ENCODE measurements at places on chromosomes 1 and 21.

DNA sequence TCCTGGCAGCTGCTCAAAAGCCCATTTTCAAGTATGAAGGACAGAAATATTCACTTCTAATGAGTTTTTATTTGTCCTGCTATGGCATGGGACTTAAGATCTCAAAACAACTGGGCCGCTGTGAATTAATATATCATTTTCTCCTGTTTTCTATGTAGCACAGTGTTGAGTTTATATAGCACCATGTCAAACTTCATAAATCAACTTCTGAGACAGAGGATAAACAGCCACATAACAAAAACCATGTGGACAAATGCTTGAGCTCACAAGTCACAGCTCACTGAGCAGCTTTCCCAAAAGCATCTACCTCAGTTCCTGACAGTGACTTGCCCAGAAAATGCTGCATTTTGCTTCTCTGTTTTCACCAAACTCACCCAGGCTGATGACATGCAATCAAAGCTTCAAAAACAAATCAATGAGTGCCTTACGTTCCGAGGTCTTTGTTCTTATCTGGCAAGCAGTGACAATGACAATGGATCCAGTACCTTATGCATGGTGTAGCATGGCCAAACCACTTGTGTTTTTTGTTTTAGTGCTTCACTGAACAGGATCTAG lies 722.6 kb downstream of the LRRIQ3 start:
- DNase-seq = no peak

GRCh38 chr1:23100074-23100748 lies 68.4 kb downstream of the LUZP1 start:
- peak; percentile 69 for DNase-seq

DNA sequence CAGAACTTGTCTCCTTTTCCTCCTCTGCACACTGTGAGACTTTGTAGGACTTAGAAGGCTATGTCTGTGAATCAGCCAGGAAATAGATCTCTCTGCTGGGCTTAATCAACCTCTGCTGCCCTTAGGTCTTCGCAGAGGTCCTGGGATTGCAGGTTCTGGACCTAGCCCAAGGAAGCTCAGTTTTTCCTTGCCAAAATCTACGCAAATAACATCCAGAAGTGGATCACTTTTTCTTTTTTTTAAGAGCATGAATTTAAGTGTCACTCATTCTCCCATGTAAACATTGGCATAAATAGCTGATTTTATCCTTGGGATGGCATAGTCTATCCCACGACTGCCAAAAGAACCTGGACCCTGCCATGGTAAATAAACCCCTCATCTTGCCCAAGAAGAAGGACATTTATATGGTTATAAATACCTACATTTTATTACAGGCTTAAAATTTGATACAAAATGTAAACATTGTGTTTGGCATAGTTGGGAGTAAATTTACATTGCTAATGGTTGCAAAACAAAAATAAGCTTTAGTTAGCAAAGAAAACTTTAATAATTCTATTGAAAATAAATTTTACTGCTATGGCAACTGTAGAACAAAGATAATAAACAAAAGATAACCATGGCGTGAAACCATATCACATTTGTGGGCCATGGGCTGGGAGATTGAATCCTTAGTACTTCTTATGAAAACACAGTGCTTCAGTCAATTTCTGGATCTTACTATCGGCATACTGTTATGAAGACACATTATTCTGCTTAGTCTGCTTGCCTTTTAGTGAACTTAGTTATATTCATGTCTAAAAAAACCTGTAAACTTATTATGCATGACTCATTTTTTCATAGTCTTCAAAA lies 24.5 kb upstream of the DISC1 start:
- no peak for DNase-seq

- DNase-seq = no peak
These were observed at the start of gene CASP9 for GRCh38 chr1:15524021-15524282. Gene CASP9 (minus strand): TSS chr1:15524215. CDS start chr1:15524200, 15 bp downstream.

DNA sequence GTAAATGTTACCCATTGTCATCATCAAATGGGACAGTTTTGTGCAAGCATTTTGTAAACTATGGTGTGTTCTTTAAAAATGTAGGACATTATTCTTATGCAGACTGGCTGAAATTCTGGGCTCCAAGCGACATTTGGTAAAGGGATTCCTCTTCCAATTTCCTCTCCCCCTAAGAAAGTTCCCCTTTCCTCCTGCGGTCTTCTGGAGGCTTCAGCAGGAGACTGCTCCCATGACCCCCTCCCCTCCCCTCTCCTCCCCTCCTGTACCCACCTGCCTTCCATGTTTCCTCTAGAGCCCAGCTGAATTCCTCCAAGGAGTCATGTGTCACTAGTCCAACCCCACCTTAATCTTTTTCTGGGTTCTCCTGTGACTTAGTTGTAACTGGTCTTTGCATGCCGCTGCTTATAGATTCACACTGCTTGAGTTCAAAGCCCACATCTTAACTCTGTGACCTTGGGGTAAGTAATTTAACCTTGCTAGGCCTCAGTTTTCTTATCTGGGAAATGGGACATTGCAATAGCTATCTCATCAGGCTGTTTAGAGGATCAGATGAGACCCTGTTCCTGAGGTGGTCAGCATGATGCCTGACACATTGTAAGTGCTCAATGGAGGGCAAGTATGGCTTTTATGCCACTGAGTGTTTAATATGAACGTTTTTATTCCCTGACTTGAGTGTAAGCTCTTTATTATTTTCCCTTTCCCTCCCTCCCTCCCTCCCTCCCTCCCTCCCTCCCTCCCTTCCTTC lies 69.9 kb upstream of the WDR26 start:
- no peak for DNase-seq

DNA sequence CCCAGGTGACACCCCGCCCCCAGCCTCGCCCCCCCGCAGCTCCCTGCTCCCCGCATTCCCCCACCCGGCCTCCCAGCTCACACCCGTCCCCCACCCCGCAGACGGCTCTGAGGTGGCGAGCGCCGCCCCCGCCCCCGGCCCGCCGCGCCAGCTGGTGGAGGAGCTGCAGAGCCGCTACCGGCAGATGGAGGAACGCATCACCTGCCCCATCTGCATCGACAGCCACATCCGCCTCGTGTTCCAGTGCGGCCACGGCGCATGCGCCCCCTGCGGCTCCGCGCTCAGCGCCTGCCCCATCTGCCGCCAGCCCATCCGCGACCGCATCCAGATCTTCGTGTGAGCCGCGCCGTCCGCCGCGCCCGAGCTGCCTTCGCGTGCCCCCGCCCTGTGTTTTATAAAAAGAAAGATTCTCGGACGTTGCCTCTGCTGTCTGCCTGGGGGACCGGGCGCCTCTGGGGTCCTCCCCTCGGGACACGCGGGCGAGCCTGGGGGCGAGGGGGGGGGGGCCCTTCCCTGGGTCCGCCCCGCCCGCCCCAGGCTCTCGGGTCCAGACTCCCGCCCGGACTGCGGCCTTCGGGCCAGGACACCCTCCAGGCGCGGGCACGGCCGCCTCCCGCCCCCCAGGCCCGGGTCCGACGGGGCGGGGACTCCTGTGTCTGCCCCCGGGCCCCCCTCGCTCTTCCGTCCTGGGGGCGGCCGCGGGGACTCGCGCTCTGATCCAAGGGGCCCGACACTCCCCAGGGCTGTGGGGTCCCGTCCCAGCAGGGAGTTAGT lies 1.6 kb upstream of the MMP23B start:
- DNase-seq = peak; percentile 95

- no peak for DNase-seq
These were observed 94.3 kb downstream of the RNF220 start for GRCh38 chr1:44499306-44499705.

- no peak for DNase-seq
These were observed 930 bp downstream of the ARHGEF10L start for GRCh38 chr1:17540255-17541001.

DNA sequence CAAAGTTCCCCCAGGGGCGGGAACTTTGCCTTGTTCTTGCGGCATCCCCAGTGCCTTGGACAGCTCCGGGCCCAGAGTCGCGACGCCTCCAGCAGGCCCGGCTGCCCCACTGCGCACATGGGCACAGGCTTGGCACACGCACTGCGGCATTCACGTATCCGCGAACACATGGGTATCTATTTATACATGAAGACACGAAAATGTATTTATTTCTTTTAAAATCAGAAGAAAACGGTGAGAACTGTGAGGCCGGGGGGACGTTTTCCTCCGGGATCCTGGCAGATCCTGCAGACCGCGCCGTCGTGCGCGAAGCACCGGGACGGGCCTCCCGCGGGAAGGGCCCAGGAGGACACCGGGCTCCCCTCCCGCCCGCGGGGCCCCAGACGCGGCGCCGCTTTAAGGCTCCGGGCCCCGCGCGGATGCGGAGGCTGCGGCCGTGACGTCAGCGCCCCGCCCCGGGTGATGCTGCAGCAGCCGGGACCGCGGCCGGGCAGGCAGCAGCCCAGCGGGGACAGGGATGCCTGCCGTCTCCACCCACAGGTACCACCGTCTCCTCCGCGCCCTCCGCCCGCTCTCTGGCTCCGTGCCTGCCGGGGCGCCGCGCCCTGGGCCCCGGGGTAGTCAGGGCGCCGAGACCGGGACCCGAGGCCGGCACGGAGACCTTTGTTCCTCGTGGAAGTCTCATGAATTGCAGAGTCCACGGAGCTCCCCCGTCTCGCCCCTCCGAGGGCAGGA lies at the start of gene SLC45A1:
Gene SLC45A1 (plus strand): TSS at position 468 of the 735 bp plus-strand sequence. CDS start 6,216 bp downstream, outside the sequence.
- peak; percentile 85 for DNase-seq

DNA sequence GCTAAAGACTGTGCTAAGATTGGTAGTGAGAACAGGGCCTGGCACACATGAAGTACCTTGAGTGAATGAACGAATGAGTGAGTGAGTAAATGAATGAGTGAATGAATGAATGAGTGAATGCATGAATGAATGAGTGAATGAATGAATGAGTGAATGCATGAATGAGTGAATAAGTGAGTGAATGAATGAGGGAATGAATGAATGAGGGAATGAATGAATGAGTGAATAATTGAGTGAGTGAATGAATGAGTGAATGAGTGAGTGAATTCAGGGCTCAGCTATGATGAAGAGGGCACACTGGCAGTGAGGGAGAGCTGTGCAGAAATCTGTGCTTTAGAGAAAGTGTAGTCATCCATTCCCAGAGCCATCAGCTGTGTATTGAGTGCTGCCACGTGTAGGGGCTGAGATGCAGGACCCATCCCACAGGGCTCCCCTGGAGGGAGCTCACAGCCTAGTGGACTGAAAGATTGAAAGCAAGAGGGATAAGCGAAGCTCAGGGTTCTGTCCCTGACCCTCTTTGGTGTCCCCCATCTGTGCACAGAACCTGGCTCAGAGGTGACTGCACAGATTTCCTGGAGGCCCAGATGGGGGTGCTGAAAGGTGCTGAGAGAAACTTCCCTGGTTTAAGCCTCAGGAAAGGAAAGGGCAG lies 217.9 kb upstream of the VAMP3 start:
- DNase-seq = no peak

GRCh38 chr21:32338209-32338921 lies 39.7 kb downstream of the MRAP start:
- DNase-seq = no peak

- DNase-seq = no peak
These were observed 12.3 kb upstream of the SSR2 start for GRCh38 chr1:156033011-156033410.

DNA sequence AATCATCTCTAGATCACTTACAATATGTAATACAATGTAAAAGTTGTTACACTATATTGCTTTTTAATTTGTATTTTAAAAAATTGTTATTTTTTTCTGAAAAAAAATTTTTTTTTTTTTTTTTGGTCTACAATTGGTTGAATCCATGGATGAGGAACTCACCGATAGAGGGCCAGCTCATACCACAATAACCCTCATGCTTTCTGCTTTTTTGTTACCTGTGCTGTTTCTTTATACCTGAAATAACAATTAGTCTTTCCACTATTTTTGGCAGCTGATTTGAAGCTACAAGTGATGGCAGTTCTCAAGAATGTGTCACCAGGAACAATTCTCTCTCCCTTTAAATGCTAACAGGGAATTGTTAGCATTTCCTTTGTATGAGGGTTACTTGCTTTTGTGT lies 12.0 kb downstream of the SMG7 start:
- DNase-seq = no peak

DNA sequence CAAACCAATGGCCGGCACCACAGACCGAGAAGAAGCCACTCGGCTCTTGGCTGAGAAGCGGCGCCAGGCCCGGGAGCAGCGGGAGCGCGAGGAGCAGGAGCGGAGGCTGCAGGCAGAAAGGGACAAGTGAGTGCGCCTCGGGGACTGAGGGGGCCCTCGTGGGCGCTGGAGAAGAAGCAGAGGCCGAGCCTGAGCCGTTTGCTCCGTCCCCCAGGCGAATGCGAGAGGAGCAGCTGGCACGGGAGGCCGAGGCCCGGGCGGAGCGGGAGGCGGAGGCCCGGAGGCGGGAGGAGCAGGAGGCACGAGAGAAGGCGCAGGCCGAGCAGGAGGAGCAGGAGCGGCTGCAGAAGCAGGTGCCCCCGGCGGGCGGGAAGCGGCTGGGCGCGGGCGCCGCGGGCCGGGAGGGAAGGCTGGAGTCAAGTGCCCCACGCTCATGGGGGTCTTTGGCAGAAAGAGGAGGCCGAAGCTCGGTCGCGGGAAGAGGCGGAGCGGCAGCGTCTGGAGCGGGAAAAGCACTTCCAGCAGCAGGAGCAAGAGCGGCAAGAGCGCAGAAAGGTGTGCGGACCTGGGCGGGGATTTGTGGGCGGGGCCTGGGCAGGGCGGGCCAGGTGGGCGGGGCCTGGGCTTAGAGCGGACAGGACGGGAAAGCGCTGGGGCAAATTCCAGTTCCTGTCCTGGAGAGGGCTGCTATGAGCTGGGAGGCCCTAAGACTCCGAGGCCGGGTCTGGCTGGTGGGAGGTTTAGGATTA lies 22.7 kb downstream of the MAP7D1 start:
- no peak for DNase-seq

DNA sequence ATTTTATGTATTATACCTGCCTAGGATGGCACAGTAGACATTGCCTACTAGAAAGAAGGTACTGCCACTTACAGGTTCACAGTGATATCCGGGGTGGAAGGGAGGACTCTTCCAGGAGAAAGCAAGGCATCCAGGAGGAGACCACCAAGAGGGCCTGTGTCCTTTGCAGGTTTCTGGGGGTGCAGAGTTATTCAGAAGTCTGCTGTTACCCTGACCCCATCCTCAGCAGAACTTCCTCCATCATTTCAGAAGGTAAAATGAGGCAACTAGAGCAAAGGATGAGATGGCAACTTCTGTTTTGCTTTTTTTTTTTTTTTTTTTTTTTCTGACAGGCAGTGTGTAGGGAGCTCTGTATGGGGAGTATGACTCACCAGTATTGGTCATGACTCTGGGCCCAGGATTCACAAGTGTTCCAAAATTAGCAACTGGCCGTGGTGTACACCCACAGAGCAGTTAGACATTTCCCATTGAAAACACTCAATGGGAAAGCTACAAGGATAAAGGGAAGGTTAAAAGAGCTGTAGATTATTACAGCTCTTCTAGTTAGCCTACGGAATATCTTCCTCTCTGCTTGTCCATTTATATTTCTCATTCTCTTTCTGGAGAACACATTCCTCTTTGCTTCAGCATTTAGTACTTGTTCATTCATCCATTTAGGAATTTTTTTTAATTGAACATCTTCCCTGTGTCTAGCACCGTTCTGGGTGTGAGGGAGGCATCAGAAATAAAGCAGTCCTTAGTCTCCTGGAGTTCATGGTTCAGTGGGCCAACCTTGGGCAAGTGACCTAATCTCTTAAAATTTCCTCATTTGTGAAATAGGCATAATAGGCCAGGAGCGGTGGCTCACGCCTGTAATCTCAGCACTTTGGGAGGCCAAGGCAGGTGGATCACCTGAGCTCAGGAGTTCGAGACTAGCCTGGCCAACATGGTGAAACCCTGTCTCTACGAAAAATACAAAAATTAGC lies 50.5 kb upstream of the PPP2R5A start:
- peak; percentile 53 for DNase-seq

GRCh38 chr21:41716751-41717150 lies 50.1 kb downstream of the RIPK4 start:
- no peak for DNase-seq

- no peak for DNase-seq
These were observed 108.8 kb upstream of the KCNK1 start for GRCh38 chr1:233505130-233505529.

GRCh38 chr1:203278082-203278884 lies 27.0 kb upstream of the BTG2 start:
- peak; percentile 42 for DNase-seq
